ENCODE measurements at places on chromosomes 4 and X.

- DNase-seq: no peak
These were observed 63.4 kb downstream of the GRXCR1 start for GRCh38 chr4:42955746-42956505.

- DNase-seq: no peak
These were observed 52.9 kb upstream of the HPRT1 start for GRCh38 chrX:134407065-134407376.

DNA sequence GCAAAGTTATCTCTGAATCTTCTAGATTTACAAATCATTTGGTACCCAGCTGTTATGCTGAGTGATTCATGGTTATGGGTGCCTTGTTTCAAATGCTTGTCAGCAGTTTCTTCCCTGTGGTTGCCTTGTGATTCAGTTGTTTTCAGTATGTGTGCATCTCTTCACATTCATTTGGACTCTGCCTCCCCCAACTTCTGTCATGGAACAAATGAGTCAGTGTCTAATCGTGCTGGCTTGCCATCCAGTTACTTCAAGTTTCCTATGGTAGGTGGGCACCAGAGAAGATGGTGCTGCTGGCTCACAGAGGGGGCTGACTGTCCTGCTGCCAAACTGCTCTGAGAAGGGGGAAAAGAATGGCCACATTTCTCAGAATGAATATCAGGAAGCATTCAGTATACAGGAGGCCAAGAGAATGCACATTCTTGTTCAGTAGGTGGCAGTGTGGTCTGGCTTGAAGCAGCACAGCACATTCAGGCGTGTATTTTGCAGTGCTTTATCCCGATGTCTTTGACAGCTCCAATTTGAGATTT is 260.9 kb downstream of the GLUD2 start:
- no peak for DNase-seq

DNA sequence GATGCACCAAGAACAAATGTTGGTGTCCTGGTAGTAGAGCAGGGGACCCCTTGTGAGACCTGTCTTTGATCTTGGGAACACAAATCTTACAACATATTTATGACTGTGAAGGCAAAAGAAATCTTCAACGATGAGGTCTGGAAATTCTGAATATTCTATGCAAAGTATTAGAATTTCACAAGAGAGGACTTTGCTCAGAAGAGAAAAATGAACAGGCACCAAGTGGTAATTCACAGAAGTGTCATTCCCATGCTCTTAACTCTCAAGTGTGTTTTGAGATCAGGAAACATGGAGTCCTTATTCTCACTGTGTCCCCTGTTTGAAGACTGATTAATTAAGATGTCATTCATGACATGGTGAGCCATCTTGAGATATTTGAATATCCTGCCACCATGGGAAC is 52.5 kb downstream of the COQ2 start:
- DNase-seq: no peak

GRCh38 chrX:149819371-149819770 is 37.6 kb downstream of the MAGEA9 start:
- DNase-seq: no peak

- DNase-seq: no peak
These were observed 274.8 kb upstream of the UGT8 start for GRCh38 chr4:114323841-114324240.

- DNase-seq: no peak
These were observed 97.8 kb downstream of the WFS1 start for GRCh38 chr4:6367371-6367851.

- DNase-seq: no peak
These were observed 11.7 kb upstream of the BCOR start for GRCh38 chrX:40109288-40110008.

DNA sequence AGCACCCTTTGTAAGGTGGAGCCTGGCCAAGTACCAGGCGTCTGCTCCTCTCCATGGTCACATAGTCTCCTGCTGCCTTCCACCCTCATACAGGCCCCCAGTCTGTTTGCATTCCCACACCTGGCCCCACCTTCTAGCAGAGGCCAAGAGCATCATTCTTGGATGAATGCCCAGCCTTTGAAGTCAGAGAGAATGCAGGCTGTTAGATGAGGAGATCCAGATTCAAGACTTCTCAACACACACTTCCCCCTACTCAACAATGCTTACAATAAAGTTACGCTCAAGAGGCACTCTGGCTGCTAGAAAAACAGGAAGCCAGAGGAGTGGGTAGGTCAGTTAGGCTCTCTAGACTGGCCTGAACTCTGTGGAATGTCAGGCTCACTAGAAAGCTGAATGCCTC is 43.3 kb downstream of the SHROOM4 start:
- no peak for DNase-seq

GRCh38 chr4:74181219-74181618 is 23.3 kb downstream of the MTHFD2L start:
- no peak for DNase-seq

DNA sequence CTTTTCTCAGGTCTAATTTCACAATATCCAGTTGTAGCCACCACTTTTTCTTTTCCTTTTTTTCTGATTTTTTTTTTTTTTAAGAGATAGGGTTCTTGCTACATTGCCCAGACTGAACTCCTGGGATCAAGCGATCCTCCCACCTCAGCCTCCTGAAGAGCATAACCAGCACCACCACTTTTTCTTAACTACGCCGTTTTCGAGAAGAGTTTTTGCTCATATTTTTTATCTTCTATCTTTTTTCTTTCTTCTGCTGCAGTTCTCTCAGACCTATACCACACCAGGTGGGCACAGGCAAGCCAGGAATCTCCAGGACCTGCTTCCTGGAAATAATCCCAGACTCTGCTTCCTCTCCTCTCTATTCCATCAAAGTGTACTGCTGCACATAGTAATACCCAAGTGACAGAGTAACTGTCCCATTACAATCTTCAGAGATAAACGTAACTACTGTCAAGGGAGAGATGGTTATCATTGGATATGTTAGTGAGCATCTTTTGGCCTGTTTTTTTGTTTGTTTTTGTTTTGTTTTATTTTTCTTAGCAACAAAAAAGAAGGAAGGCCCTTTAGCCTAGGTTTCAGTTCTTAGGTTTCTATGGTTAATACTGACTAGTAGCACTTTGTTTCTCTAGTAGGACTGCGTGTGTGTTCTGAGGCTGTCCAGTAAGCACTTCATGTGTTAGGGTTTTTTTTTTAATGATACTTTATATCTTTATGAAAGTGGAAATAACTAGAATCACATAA is 59.2 kb upstream of the TXK start:
- no peak for DNase-seq

DNA sequence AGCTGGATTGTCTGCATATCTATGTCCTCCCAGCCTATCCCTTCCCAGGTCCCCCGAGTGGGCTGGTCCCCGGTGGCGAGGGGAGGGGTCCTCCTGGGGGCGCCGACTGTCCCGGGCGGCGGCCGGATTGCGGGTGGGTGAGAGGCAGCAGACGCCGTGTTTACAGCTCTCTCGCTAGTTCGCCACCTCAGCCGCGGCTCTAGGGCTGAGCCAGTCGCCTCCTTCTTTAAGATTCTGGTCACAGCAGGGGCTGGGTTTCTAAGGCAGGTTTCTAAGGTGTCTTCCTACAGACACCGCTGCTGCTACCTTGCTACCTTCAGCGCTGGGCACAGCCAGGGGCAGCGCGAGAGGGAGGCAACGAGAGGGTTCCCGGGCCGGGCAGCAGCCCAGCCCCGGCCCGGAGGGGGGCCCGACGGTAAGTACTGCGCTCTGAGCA is 57.2 kb downstream of the FRMPD3 start:
- no peak for DNase-seq

DNA sequence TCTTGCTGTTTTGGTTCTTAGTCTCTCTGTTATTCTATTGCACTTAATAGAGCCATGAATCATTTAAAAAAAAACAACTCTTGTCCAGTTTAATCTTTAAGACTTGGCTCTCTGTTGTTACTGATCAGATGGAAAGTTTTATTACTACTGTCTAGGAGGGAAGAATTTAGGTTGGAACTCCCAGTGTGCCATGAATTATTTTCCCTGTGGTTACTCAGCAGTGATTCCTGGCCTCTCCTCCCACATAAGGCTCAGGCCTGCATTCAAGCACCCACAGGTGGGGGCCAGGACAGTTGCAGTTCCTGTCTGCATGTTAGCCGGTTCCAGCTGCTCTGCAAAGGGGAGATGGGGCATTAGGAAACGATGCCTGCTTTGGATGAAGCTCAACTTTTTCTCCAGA is 29.8 kb upstream of the ESX1 start:
- DNase-seq: no peak

DNA sequence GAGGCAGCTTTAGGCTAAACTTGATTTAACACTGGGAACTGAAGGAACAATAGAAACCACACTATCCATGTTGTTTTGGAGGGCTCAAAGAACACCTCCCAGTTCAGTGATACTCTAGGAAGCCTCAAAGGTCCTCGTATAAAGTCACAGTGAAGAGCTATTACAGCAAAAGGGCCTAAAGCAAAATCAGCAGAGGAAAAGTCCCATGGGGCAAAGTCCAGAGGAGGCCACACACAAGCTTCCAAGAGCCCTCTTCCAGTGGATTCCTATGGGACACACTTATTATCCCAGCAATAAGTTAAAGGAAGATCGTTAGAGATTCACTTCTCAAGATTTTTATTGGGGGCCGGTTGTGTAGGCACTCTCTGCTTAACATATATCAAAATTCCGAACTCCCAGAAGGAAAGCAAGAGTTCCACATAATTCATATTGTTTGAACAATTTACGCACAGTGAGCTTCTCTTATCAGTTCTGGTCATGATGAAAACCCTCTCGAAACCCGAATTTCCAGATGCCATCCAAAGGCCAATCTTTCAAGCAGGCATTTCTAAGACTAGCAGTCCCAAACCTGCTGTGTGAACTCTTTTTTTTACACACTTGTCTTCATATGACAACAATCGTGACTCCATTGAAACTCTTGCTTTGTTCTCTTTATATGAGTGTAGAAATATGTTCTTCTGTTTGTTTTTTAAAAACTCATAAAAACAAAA is 53.7 kb downstream of the ANXA5 start:
- no peak for DNase-seq

GRCh38 chr4:41339812-41340809 is 83.4 kb downstream of the UCHL1 start:
- no peak for DNase-seq

DNA sequence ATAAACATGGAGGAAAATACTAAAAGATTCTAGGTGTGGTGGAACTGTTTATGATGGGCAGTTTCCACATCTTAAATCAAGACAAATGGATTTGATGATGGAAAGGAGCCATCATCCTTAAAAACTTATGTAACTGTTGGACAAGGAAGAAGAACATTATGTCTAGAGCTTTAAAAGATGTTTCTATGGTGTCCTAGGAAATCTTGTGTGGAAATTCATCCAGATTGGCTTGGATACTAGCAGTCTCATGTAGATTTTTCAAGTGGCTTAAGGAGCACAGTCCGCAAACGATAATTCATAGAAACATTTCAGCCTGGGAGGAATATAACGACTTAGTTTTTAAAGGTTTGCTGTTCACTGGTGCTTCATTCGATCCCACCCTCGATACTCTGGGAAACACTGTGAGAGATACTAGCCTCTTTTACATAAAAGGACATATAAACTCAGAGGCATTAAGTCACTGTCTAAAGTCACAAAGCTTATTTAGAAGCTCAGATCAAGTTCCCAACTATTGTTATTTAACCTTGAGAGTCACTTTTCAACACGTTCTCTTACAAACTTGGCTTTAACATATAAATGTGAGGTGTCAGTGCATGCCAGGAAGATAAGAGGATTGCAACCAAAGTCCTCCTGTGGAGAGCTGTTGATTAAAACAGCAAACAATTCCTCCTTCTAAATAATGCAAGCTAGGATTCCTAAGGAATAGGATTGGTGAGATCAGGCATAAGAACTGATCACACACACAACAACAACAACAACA is 135.7 kb upstream of the SCML1 start:
- DNase-seq: no peak

DNA sequence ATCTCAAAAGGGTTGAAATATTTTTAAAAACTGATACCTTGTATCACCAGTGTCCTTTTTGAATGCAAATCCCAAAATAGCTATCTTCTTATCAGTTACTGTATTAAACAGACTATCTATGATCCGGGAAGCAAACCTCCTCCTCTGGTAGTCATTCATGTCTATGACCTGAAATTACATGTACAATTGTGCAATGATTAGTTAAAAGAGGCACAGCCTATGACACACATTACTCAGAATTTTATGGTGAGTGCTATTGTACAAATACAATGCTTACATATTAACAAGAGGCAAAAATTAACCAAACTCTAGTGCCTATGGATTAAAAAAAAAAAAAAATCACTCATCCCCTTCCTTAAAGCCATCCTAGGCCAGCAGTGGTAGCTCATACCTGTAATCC is 21.7 kb downstream of the UGDH start:
- no peak for DNase-seq

DNA sequence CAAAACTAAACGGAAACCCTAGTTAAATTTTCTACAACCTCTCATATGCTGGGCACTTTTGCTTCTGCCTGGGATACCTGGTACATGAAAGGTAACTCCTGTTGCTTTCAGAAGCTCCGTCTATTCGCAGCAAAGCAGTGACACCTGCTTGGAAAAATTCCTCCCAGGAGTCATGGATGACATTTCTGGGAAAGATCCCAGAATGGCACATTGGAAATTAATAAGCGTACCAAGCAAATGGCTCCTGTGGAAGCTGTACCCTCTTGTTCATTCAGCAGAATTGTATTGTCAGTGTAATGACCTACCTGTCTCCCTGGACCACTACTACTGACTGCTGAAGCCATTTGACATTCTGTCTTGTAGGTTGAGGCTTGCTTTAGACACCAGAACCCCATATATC is 349.7 kb upstream of the NOCT start:
- no peak for DNase-seq

Data from DMS79 (cell line).